ENCODE measurements at places on chromosomes 3 and 15.

DNA sequence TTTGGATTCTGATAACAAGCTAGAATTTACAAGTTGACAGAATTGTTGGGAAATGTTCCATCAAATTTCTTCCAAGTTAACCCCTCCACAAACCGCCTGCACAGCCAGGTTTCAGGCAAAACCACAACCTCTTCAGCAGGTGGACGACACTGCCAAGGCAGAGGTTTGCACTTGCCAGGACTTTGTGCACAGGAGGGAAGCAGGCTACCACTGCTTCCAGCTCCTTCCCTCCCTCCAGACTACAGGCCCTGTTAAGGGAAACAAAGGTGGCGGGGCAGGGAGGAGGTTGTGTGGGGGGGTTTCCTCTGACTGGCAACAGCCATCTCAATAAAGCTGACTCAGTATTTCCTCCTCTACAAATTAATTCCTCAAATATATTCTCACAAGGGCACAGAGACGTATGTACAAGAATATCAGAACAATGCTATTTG is 42.2 kb downstream of the TBC1D2B start:
- DNase-seq = no peak

- no peak for DNase-seq
Observed at GRCh38 chr3:146277953-146278631, 27.2 kb upstream of the PLSCR4 start.

GRCh38 chr3:48990636-48991469 is 812 bp downstream of the P4HTM start:
- no peak for DNase-seq

DNA sequence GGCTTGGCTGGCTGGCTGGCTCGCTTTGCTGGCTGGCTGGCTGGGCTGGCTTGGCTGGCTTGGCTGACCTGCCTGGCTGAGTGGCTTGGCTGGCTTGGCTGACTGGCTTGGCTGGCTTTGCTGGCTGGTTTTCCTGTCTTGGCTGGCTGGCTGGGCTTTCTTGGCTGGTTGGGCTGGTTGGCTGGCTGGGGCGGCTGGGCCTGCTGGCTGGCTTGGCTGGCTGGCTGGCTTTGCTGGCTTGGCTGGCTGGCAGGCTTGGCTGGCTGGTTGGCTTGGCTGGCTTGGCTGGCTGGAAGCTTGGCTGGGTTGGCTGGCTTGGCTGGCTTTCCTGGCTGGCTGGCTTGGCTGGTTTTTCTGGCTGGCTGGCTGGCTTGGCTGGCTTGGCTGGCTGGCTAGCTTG is 435.6 kb downstream of the GOLGA6L6 start:
- DNase-seq = no peak

DNA sequence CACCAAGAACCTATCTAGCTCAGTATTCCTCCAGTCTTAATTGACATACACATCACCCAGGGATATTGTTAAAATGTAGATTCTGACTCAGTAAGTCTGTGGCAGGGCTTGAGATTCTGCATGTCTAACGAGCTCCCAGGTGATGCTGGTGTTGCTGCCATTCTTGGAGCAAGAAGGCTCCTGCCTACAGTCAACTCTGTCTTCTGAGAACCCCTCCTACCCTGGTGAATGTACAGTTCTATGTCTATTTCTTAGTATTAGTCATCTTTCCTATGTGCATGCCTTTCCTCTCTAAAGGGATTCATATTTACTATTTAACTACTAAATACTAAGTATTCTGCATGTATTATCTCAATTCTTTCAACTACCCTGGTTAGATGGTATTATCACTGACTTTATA is 268.7 kb downstream of the EDEM1 start:
- no peak for DNase-seq

GRCh38 chr15:90911302-90911623 is 8.2 kb downstream of the MAN2A2 start:
- DNase-seq = no peak

DNA sequence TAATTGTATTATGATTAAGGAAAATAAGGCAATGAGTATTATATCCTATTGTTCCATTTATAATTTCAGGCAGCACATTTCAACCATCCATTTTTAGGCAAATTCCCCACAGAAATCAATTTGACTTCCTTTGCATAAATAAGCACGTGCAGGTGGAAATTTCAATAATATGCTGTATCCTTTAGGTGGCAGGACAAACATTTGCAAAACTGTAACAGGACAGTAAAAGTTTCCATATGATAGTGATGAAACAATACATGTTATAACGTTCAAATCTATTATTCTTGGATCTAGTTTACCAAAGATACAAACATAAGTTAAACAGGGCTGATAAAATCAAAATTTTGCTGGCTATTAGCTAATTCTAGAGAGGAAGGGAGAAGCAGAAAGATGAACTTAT is 8.5 kb downstream of the UACA start:
- peak; percentile 44 for DNase-seq

- DNase-seq = no peak
Observed at GRCh38 chr3:99537416-99537815, 101.0 kb upstream of the COL8A1 start.

GRCh38 chr3:183629546-183630301 is 5.7 kb upstream of the KLHL24 start:
- no peak for DNase-seq

GRCh38 chr15:92288755-92289154 is 104.9 kb upstream of the ST8SIA2 start:
- no peak for DNase-seq

DNA sequence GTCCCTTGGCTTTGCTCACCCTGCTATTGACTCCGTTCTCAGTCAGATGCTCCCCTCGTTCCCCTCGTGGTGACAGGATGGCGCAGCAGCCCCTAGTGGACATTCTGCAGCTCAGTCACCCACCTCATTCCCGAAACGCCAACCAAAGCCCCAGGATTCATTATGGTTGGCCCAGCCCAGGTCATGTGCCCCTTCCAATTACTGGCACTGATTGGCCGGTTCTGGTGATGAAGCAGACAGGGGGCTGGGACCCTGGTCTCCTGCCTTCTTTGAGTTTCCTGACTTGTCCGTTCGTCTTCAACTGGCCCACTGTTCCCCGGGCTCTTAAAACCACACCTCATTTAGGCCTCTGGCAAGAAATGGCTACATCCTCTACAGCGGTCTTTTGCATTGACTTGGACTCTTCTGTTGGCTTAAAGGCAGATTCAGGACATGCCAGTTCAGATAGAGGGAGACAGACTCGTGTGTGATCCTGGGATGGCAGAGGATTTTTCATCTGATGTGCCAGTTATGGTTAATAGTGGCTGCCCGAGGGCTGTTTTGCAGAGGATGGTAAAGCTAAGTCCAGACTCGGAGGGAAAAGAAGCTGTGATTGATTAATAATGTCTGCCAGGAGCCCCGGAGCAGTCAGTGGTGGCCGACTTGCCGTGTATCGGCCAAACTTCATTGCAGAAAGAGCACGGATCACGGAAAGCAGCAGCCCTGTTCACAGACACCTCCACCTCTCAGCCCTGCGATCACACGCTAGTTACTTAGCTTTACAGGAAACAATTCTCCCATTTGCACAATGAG is 37.8 kb downstream of the LSM3 start:
- no peak for DNase-seq

GRCh38 chr3:154112146-154112852 is 8.9 kb upstream of the ARHGEF26 start:
- no peak for DNase-seq

DNA sequence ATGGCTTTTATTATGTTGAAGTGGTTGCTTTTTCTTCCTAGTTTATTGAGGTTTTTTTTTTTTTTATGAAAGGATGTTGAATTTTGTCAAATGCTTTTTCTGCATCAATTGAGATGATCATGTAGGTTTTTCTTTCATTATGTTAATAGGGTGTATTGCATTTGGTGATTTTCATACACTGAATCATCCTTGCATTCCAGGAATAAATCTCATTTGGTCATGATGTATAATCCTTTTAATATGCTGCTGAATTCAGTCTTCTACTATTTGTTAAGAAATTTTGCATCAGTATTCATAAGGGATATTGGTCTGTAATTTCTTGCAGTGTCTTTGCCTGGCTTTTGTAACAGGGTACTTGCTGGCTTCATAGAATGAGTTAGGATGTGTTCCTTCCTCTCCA is 11.5 kb upstream of the CLRN1 start:
- no peak for DNase-seq

GRCh38 chr3:134020135-134020680 is 9.5 kb downstream of the SLCO2A1 start:
- no peak for DNase-seq

All from NCI-H1048 (cell line).